Sciatic nerve (tissue), 2 donors: ENCODE measurements at places on chromosomes 2 and 18.
A peak's percentile ranks its signal among the peaks of the same experiment; 100 is the strongest.

- DNase-seq = no peak
Observed at GRCh38 chr2:72689579-72690195, 136.1 kb downstream of the EXOC6B start.

- peak; percentile 36 for DNase-seq
Observed at GRCh38 chr2:230899287-230899686, 25.8 kb downstream of the GPR55 start.

- no peak for DNase-seq
Observed at GRCh38 chr2:237200462-237200861, 114.8 kb downstream of the COPS8 start.

DNA sequence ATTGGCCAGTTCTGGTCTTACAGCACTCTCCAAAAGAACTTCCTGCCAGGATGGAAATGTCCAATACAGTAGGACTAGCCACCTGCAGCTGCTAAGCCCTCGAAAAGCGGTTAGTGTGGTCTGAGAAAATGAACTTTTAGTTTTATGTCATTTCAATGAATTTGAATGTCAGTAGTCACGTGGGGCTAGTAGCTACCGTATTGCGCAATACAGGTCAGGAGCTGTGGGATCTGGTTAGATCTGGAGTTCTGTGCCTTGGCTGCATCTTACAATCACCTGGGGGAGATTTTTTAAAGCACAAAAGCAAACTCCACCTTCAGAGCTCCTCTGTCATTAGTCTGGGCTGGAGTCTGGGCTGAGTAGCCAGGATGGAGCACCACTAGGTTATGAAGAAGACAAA lies 35.9 kb downstream of the C1QL2 start:
- no peak for DNase-seq

DNA sequence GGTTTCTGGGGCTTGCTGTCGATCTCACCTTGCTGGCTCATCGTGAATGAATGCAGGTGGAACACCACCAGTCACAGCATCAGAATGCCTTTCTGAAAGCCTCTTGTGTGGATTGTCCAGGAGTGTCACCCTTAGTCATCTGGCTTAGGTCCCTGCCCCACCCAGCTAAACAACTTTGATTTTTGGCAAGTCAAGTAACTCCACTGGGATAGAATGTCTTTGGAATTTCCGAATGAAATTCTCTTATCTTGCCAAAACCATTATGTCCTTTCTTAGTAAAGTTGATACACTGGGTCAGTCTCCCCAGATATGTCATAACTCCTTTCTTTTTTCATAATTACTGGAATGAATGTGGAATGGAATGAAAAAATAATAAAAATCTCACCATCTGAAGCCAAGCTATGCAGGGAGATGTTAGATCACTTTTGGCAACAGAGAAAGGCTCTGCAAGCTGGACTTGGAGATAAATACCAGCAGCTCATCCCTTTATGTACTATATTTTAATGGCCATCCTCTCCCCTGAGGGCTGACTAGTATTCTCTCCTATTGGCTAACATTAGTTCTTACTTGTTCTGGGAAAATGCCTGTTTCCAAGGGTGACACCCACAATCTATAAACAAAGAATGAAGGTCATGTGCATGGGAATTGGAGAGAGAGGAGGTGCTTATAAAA lies 35.4 kb downstream of the INSIG2 start:
- DNase-seq = no peak

DNA sequence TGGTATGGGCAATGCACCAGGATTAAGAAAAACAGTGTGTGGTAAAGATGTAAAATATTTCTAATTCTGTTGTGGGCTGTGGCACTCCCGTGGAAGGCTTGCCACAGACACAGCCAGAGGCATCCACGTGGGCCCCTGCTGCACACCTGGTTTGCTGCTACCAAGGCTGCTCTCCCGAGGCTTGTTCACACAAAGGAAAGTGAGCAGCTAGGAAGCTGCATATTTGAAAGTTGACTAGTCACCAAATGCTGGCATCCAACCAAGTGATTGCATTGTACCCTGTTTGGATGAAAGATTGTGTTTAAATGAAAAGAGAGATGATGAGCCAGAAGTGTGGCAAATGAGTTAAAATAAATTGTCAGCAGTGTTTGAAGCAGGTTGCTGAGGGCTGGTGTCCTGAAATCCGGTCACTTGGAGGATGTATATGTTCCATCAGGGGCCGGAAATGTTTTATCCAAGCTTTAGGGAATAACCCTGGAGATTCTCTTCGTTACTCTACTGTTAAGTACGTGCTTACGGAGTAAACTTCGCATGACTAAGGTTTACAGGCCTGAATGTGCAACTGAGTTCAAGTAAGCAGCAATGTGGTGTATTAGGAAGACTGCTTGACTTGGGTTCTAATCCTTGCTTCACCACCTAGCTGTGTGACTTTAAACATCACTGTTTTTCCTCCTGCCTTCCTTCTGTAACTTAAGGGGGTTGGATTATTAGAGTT lies 86.1 kb downstream of the MSH2 start:
- DNase-seq = no peak

DNA sequence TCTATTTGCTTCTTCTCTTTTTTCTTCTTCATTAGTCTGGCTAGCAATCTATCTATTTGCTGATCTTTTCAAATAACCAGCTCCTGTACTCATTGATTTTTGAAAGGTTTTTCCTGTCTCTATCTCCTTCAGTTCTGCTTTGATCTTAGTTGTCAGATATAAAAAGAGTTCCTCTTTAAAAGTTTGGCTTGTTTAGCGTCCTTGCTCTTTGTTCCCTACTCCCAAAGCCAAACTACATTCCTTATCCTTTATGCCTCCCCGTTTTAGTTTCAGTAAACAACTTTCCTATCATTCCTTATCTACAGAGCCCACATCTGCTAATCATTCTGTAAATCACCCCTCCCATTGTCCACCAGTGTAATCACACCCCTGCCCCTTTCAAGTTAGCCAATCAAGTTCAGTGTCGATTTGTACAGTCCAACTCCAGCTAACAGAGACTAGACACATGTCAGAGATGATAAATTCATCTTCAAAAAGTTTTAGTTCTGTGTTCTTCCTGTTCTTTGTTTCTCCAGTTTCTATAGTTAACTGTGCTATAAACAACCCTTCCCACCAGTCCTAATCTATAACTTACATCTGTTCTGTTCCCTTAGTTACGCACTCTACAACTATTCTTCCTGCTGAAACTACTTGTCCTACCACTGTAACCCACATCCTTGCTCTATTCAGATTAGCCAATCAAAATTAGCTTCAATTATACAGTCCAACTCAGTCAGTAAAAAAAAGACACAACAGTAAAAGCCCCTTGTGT lies 44.4 kb downstream of the TFPI start:
- DNase-seq = no peak

DNA sequence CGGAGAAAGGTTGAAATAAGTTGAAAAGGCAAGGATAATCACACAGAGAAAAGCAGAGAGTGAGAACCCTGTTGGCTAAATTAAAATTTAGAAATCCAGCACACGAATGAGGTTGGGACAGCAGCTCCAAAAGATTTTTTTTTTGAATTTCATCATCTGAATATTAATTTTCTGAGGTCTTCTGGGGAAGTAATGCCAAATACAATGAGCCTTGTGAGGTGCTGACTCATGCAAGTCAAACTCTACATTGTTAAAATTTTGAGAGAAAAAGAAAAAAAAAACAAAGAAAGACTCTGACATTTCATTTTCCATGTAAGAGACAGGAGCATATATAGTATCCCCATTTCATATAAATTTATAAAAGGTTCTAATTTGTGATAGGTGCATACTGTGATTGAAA lies 614.2 kb upstream of the CDH2 start:
- no peak for DNase-seq
